Left colon (tissue), 2 donors: ENCODE measurements at places on chromosomes 7 and 10.

DNA sequence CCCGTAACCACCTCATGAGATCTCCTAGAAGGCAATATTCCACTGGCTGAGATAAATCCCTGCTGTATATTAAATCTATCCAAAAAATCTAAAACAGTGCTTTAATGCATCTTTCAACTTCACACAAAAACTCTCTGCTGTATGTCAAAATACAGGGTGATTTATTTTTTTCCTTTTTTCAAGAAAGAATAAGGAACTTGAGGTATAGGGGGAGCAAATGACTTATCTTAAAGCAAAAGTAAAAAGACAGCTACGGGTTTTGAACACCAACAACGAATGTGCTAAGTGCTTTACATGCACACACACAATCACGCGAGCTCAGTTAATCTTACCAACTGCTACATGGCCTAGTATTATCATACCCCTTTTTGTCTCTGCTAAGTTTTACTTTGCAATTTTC lies 168.9 kb upstream of the PHF14 start:
- no peak for DNase-seq

GRCh38 chr7:2771274-2771731 lies 72.8 kb downstream of the GNA12 start:
- no peak for DNase-seq

- no peak for DNase-seq
Measured at GRCh38 chr10:77493851-77494261, 143.8 kb downstream of the KCNMA1 start.

- no peak for DNase-seq
Measured at GRCh38 chr10:57593983-57594573, 673.6 kb downstream of the IPMK start.

GRCh38 chr7:76354981-76355730 lies 3.6 kb downstream of the YWHAG start:
- DNase-seq: no peak

- DNase-seq: no peak
Measured at GRCh38 chr10:132865171-132865631, 77.2 kb downstream of the CFAP46 start.

GRCh38 chr10:22823109-22823508 lies 104.7 kb upstream of the ARMC3 start:
- DNase-seq: no peak

GRCh38 chr7:120070201-120070600 lies 202.8 kb upstream of the KCND2 start:
- DNase-seq: no peak

DNA sequence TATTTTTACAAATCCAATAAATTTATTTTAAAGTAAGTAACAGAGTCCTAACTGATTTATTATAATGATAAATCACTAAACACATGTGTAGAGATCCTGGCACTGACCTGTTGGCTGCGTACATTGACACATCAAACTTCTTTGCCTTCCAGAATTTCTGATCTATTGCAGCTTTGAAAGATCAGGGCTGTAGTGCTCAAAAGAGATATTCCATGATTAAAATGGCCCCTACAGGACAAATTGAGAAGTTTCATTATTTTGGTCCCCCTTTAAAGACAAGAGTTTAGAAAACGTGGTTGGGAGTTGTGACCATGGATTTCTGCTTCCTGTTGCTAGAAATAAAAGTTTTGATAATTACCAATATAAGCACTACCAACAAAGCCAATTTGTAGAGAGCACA lies 87.7 kb upstream of the PDK4 start:
- DNase-seq: no peak

DNA sequence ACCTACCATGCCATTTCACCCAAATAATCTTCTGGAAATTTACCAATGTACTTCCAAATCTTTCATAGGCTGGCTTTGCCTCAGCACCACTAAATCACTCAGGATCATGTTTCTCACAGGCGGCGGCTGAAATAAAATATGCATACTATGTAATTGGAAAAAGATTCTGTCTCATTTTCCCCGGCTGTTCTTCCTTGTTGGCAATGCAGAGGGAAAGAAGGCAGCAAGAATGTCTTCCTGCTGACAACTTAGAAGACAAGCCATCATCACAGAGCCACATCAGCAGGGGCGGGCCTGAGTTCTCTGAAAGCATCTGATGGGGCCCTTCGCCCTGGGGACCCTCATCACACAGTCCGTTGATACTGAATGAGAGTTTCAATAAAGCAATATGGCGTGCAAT lies 39.2 kb upstream of the COL1A2 start:
- no peak for DNase-seq

- DNase-seq: no peak
Measured at GRCh38 chr7:121447243-121447910, 51.3 kb upstream of the FAM3C start.

DNA sequence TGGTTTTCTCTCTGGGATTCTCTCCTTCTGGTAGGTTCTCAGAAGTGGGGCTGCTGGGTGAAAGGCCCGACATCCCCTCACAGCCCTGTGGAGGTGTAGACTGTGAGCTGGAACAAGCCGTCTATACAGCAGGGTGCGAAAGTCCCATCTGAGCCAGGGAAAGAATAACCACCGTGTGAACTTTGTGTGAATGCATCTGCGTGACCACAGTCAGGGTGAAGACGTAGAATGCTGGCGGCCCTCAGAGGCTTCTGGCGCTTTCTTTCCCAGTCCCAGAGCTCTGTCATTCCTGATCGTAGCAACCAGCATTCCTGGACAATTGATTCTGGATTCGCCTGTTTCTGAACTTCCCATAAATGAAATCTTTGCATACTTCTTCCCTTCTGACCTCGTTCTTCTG lies 30.0 kb downstream of the ELFN1 start:
- DNase-seq: no peak

GRCh38 chr7:15209429-15209828 lies 306.9 kb upstream of the DGKB start:
- DNase-seq: no peak
